ENCODE measurements at places on chromosomes 16 and 17. TPM values are rescaled to one million over a fixed set of nuclear protein-coding genes. Genes with fewer than 3 reads are reported as not detected.

CDYL2 gene
- total RNA-seq, result 26.6 TPM

VASN gene
- 0.67 TPM for total RNA-seq

DRC3 gene
- total RNA-seq, result 4.3 TPM

OTOA gene
- not detected for total RNA-seq

TAC4 gene
- not detected for total RNA-seq

NOD2 gene
- total RNA-seq, result 0.51 TPM

SETD6 gene
- total RNA-seq, result 7.9 TPM

TMED6 gene
- 1.2 TPM for total RNA-seq

KRTAP4-1 gene
- not detected for total RNA-seq

- H3K36me3 ChIP-seq, result no peaks in the 10 kb centered on the region
- H3K27me3 ChIP-seq, result no peaks in the 10 kb centered on the region
- H3K4me3 ChIP-seq, result no peak overlapping the region
- no peak for DNase-seq
- peak overlapping the region; percentile 59 for H3K27ac ChIP-seq
- peaks cover 10% of the 10 kb centered on the region for H3K4me1 ChIP-seq
These were observed 14.2 kb downstream of the CRYM start for GRCh38 chr16:21263640-21264570.

GRCh38 chr16:67163164-67163998 lies 1.2 kb upstream of the HSF4 start:
- peaks cover 33% of the 10 kb centered on the region for H3K27me3 ChIP-seq
- H3K4me1 ChIP-seq, result peaks cover 10% of the 10 kb centered on the region
- no peak overlapping the region for H3K27ac ChIP-seq
- peaks cover 3% of the 10 kb centered on the region for H3K36me3 ChIP-seq
- H3K4me3 ChIP-seq, result no peak overlapping the region

GRCh38 chr17:11388054-11388453 lies 147.0 kb downstream of the SHISA6 start:
- H3K4me3 ChIP-seq, result no peak overlapping the region
- H3K27me3 ChIP-seq, result peaks cover 9% of the 10 kb centered on the region
- H3K4me1 ChIP-seq, result no peaks in the 10 kb centered on the region
- H3K36me3 ChIP-seq, result peaks cover 40% of the 10 kb centered on the region
- no peak overlapping the region for H3K27ac ChIP-seq

- no peak overlapping the region for H3K27ac ChIP-seq
- DNase-seq, result no peak
- peaks cover 19% of the 10 kb centered on the region for H3K36me3 ChIP-seq
- H3K4me1 ChIP-seq, result peaks cover 5% of the 10 kb centered on the region
These were observed 82.3 kb upstream of the DOC2B start for GRCh38 chr17:263773-264172.

DNA sequence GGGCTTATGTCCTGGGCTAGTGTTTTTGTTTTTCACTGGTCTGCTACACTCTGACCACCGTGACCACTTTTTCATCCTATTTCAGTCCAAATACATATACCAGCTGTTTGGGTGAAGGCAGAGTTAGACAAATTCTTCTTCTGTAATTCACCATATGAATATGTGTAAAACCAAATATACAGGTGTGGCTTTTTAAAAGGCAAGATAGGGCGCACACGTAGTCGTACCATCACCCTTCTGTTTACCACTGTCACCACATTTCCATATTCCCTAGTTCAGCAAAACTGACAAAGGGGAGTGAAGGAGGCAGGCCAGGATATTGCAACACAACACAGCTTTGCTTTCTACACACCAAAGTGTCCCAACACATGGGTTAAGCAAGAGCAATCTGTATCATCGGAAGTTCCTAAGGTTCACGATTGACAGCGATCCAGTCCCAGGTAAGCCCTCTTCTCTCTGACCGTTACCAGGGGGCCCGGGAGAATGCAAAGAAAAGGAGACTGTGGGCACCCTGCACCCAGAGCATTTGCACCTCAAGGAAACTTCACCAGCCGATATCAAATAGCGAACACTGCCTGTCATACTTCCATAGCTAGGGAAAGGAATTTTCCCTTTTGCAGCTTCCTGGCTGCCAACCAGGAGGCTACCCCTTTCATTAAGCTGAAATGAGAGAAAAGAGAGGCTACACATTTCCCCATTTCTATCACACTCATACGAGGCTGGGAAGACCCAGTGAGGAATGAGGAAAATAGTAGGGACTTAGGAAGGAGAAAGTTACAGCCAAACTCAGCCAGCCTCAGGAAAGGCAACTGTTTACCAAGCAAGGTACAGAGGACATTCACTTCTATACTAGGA lies 23.1 kb downstream of the CREBBP start:
- H3K4me1 ChIP-seq, result peaks cover 45% of the 10 kb centered on the region
- H3K27ac ChIP-seq, result peak overlapping the region; percentile 75
- no peak for DNase-seq
- no peaks in the 10 kb centered on the region for H3K27me3 ChIP-seq
- H3K4me3 ChIP-seq, result no peak overlapping the region
- H3K36me3 ChIP-seq, result no peaks in the 10 kb centered on the region

GRCh38 chr16:54284931-54285413 lies 1.6 kb downstream of the IRX3 start:
- peaks cover 27% of the 10 kb centered on the region for H3K27me3 ChIP-seq
- H3K4me3 ChIP-seq, result peak overlapping the region; percentile 97
- peak overlapping the region; percentile 17 for H3K27ac ChIP-seq
- DNase-seq, result peak; percentile 32

DNA sequence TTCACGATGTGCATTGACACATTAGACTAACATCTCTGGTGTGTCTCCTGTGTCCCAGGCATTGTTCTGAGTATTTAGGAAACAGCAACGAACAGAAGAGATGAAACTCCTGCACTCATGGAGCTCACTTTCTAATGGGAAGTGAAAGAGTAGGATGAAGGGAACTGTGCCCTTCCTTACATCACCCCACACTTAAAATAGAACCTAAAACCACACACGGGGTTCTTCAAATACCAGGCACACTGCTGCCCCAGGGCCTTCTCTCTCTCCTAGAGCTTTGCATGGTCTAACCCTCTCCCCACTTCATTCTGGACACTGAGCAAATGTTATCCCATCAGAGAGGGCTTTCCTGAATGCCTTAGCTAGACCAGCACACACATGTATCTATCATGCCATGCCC lies 33.7 kb downstream of the TRIM25 start:
- DNase-seq, result no peak
- peaks cover 1% of the 10 kb centered on the region for H3K4me1 ChIP-seq
- H3K27ac ChIP-seq, result no peak overlapping the region
- H3K27me3 ChIP-seq, result peaks cover 2% of the 10 kb centered on the region
- H3K4me3 ChIP-seq, result no peak overlapping the region

GRCh38 chr17:56624912-56625311 lies 31.4 kb downstream of the NOG start:
- H3K36me3 ChIP-seq, result no peaks in the 10 kb centered on the region
- no peak overlapping the region for H3K27ac ChIP-seq
- peaks cover 4% of the 10 kb centered on the region for H3K27me3 ChIP-seq
- DNase-seq, result no peak

DNA sequence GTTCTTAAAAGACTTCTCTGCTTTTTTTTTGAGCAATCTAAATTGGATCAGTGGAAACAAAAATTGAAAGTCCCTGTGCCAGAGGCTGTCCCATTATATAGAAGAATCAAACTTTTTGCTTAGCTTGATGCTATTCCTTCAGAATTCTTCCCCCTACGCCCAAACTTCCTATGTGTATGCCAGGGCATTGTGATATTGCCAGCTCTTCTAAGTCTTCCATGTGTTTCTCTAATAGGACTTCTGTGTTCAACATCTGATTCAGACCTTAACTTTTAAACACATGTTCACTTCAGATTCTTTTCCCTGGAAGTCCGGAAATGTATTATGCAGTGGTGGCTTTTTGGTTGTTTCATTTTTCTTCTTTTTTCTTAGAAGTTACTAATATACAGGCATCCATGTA lies 18.7 kb downstream of the PTRH2 start:
- H3K27ac ChIP-seq, result no peak overlapping the region
- DNase-seq, result no peak
- H3K4me1 ChIP-seq, result no peaks in the 10 kb centered on the region
- peaks cover 41% of the 10 kb centered on the region for H3K36me3 ChIP-seq
- H3K4me3 ChIP-seq, result no peak overlapping the region
- H3K27me3 ChIP-seq, result peaks cover 2% of the 10 kb centered on the region

DNA sequence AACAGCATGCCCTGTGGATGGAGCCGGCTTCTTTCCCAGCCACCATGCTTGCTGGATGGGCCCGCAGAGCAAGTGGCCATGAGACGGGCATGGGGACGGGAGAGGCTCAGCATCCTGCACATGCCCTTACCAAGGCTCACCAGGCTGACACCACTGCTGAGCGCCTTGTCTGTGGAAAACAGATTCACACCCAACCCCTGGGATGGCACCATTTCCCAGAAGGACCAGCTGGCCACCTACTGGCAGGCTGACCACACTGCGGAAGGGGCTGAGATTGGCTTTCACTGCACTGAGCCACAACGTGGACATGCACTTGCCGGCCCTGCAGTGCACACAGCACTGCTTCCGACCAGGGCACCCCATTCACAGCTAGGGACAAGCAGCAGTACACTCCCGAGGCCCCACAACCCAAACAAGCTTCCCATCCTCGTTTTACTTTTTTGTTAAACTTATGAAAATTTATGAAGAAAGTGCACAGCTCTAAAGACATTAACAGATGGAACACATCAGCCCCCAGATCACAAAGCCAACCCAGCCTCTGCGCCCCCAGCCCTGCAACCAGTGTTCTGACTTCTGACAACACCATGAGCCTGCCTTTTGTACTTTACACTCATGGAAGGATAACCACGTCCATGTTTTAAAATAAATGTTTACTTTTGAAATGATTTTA lies 13.9 kb upstream of the KRTAP17-1 start:
- H3K4me1 ChIP-seq, result no peaks in the 10 kb centered on the region
- peaks cover 9% of the 10 kb centered on the region for H3K27me3 ChIP-seq
- peak; percentile 77 for DNase-seq
- peak overlapping the region; percentile 26 for H3K4me3 ChIP-seq
- no peak overlapping the region for H3K27ac ChIP-seq
- H3K36me3 ChIP-seq, result no peaks in the 10 kb centered on the region

- H3K36me3 ChIP-seq, result no peaks in the 10 kb centered on the region
- H3K27ac ChIP-seq, result no peak overlapping the region
- no peak overlapping the region for H3K4me3 ChIP-seq
- H3K4me1 ChIP-seq, result no peaks in the 10 kb centered on the region
These were observed 5.4 kb upstream of the CHRNE start for GRCh38 chr17:4908301-4908700.

DNA sequence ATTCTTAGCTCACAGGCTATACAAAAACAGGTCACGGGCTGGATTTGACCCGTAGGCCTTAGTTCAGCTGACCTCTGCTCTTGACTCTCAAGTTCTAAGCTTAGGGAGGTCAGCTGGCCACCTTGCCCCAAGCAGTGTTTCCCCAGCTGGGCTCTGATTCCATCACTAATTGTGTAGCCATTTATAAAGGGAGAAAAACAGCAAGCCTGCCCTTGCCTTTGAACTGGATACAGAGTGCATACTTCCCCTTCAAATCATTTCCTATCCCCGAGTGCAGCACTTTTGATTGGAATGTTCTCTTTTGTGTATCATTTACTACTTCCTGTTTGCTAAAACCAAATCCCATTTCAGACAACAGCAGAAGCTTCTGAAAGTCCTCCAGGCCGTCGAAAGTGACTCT lies 153.6 kb downstream of the KATNIP start:
- no peak overlapping the region for H3K27ac ChIP-seq
- H3K4me1 ChIP-seq, result peaks cover 12% of the 10 kb centered on the region
- peaks cover 12% of the 10 kb centered on the region for H3K36me3 ChIP-seq

DNA sequence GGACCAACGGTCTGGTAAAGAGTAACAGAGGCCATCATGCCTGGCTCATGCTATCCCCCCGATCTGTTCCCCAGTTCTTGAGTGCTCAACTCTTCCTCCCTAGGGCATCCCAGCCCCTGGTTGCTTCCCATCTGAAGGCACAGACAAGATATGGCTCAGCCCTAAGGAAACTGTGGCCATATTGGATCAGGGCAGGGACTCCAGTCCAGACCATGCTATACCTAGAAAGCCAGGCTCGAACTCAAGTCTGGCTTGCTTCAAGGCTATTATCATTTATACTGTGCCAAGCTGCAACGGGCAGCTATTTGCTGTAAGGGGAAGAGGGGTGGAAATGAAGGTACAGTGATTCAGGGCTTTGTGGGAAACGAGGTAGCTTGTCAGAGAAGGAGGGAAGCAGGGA lies 2.8 kb downstream of the UBTF start:
- H3K36me3 ChIP-seq, result peaks cover 32% of the 10 kb centered on the region
- H3K27me3 ChIP-seq, result peaks cover 25% of the 10 kb centered on the region
- peak overlapping the region; percentile 79 for H3K4me3 ChIP-seq
- peaks cover 23% of the 10 kb centered on the region for H3K4me1 ChIP-seq

GRCh38 chr17:51869387-51869786 lies 289.1 kb downstream of the CA10 start:
- H3K27ac ChIP-seq, result no peak overlapping the region
- H3K4me3 ChIP-seq, result no peak overlapping the region
- no peaks in the 10 kb centered on the region for H3K4me1 ChIP-seq
- H3K36me3 ChIP-seq, result no peaks in the 10 kb centered on the region

GRCh38 chr17:52213451-52213850 lies 54.9 kb upstream of the CA10 start:
- no peak for DNase-seq
- H3K4me3 ChIP-seq, result no peak overlapping the region
- no peak overlapping the region for H3K27ac ChIP-seq
- H3K27me3 ChIP-seq, result peaks cover 1% of the 10 kb centered on the region

GRCh38 chr16:79369796-79370195 lies 230.7 kb downstream of the MAF start:
- no peak for DNase-seq
- H3K36me3 ChIP-seq, result no peaks in the 10 kb centered on the region
- no peak overlapping the region for H3K27ac ChIP-seq
- H3K4me1 ChIP-seq, result no peaks in the 10 kb centered on the region
- no peaks in the 10 kb centered on the region for H3K27me3 ChIP-seq

DNA sequence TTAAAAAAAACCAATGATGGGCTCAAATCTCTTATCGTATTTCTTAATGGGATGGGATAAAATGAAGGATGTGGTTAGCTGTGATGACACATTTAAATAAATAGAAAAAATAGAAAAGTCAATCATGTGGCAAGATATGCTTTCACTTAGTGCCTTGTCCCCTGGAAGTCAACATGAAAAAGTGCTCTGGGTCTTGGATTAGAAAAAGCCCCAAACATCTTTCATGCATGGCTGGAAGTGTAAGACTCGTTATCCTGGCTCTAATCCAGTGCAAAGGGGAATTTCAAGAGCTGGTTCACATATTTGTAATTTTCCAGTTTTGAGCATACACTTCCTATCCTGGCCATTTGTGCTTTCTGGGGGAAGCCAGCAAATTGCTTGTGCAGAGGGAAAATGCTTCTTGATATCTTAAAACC lies 160.9 kb downstream of the MAP2K6 start:
- DNase-seq, result no peak
- no peaks in the 10 kb centered on the region for H3K27me3 ChIP-seq
- peaks cover 35% of the 10 kb centered on the region for H3K4me1 ChIP-seq
- peak overlapping the region; percentile 87 for H3K27ac ChIP-seq

GRCh38 chr17:8806253-8806925 lies 7.2 kb upstream of the MFSD6L start:
- H3K4me3 ChIP-seq, result no peak overlapping the region
- peaks cover 4% of the 10 kb centered on the region for H3K27me3 ChIP-seq
- no peaks in the 10 kb centered on the region for H3K36me3 ChIP-seq
- DNase-seq, result no peak
- no peaks in the 10 kb centered on the region for H3K4me1 ChIP-seq
- no peak overlapping the region for H3K27ac ChIP-seq

Measured in endothelial cell (in vitro differentiated cells).